Fibroblast of lung (primary cell): ENCODE measurements at places on chromosomes 11 and 22. TPM values are rescaled to one million over a fixed set of nuclear protein-coding genes. Genes with fewer than 3 reads are reported as not detected.

GRCh38 chr11:134711588-134711987, 299.5 kb upstream of the B3GAT1 start:
- DNase-seq, result no peak

DNA sequence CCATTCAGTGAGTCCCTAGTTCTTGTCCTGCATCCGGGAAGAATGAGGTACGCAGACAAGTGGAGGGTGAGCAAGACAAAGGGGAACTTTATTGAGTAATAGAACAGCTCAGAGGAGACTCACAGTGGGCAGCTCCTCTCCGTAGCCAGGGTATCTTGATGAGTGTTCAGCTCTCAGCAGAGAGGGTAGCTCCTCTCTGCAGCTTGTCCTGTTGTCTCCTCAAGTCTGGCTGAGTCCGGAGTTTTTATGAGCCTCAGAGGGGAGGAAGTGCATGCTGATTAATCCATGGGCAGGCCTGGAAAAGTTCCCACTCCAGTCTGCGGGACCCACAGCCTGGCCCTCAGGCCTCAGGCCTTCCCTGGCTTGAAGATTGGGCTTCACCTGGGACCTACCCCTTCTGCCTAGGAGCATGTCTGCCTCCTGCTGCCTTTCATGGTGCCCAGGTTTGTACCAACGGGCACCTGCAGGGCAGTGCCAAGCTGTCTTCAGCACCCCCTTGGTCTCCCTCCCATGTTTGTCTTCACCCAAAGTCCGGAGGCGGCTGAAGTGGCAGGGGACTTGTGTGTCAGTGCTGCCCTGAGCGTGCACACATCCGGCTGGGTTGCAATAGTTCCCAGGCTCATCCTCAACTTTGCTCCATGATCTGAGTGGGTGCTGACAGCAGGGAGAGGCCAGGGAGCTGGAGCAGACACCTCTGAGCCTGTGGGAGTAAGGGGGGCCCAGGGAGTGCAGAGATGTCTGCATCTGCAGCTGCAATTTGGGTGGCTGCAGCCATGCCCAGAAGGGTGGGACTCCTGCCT, 134.2 kb downstream of the LDLRAD3 start:
- no peak for DNase-seq

DNA sequence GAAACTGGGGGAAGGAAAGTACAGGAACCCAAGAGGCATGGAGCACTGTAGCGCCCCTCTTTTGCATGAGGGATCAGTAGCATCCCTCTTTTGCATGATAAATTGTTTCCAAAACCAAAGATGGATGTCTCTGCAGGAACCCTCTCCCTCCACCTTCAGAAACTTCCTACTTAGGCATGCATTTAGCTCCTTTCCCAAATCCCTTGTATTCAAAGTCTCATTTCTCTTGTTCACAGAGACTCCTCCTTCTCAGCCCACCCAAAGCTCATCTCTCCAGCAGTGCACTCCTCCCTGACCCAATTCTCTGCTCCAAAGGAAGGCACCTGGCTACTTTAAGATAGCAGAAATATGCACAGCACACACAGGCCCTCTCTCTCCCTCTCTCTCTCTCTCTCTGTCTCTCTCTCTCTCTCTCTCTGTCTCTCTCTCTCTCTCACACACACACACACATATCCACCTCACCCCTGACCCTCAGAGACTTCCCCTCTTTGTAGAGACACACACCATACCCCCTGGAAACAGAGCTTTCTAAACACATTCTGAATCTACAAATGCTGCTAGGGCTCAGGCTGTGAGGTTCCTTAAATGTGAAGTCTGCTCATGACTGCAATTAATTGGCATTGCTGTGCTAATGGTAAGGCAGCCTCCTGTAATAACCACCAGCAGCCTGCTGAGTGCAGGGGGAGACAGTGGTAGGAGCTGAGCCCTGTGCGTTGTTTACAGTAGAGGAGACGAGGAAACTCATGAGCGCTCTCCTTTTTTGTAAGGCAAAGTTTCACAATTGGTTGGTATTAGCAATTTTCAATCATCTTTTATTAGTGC, 519.6 kb downstream of the NTM start:
- peak; percentile 42 for DNase-seq

- peak; percentile 75 for DNase-seq
Measured at GRCh38 chr11:45847911-45848316, 639 bp downstream of the CRY2 start.

GRCh38 chr22:45359627-45360026, 49.9 kb downstream of the FAM118A start:
- no peak for DNase-seq

- DNase-seq, result no peak
Measured at GRCh38 chr22:21996175-21996720, 13.7 kb upstream of the TOP3B start.

DNA sequence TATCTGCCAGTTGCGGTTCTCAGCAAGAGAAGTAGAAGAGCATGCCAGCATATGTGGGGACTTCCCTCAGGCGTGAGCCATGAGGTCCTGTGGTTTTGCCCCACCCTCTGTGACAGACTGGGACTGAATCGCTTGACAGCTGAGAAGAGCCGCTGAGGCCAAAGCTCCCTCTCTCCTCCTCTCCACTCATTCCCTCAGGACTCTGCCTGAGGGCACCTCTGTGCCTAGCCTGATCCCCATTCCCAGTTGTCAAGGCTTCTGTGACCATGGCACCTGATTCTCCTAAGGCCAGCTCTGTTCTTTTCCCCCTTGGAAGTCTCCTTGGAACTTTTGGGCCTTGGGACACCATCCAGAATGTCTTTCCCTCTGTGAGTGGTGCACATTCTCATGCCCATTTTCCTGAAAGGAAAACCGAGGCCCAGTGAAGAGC, 27.0 kb downstream of the ART5 start:
- DNase-seq, result no peak

DNA sequence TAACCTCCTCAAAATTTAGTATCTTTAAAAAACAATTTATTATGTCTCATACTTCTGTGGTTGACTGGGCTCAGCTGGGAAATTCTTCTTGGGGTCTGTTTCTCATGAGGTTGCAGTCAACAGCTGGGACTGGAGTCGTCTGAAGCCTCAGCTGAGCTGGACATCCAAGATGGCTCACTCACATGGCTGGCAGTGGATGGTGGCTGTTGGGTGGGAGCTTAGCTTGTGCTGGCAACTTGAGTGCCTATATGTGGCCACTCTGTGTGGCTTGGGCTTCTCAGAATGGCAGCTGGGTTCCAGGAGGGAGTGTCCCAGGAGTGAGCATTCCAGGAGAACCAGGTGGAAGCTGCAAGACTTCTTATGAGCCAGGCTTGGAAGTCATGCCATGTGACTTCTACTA, 13.2 kb downstream of the THY1 start:
- no peak for DNase-seq

DNA sequence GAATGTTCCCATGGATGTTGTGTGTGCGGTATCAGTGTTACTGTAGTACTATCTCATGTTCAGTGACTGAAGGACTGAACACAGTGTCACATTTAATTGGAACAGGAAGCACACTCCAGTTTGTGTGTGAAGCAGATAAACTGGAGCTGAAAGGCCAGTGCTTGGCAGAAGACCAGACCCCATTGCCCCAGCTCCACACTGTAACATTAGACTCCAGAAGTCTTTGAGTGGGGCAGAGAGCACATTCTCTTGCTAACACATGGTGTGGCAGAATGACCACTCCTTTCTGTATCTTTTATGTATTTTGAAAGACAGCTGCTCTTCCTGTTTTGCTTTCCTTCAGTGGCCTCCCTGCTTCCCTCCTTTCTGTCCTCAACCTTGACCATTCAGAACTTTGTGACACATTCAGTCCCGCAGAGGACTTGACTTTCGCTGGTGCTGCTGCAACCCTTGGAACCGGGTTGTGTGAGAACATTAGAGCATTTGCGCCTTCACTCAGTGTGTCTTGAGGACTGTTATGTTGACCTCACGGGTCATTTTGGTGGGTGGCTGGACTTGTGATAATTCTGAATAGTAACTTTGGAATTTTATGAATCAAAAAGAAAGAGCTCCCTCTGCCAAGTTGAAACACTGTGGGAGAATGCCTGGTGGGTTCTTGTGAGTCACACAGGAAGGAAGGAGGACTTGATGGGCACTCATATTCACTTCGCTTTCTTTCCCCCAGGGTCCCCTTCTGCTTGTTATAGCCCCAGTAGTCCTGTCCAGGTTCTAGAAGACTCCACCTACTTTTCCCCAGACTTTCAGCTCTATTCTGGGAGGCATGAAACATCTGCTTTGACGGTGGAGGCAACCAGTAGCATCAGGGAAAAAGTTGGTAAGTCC, 26.4 kb downstream of the AMOTL1 start:
- DNase-seq, result peak; percentile 99

- no peak for DNase-seq
Measured at GRCh38 chr11:111633756-111634362, 31.6 kb downstream of the SIK2 start.

GRCh38 chr11:42012271-42012670, 552.8 kb upstream of the LRRC4C start:
- peak; percentile 51 for DNase-seq

- DNase-seq, result peak; percentile 52
Measured at GRCh38 chr11:40306938-40307548, 1152.4 kb downstream of the LRRC4C start.

DNA sequence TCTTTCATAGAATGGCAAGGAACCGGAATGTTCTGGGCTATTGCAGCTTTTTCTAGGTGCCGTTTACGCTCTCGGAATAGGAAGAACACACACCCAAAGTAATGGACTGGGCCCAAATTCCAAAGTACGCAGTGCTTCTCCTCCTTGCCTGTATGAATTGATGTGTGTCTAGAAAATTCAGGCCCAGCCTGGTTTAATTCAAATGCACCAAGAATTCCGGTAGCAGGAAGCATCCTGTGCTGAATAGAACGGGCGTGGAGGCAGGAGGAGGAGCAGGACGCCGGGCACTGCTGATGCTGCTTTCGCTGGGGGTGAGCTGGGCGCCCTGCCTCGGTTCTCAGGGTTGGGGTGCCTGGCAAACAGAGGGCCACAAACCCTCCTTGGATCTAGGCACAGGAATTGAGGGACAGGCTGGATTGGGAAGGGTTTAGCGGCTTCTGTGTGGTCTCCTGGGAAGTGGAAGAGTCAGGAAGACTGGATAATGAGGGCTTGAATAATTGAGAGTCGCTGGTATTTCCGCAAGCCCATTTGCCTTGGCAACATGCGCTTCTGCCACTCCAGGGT, 2.0 kb downstream of the PARVB start:
- DNase-seq, result no peak

GRCh38 chr11:860234-861104, 17.8 kb downstream of the TSPAN4 start:
- no peak for DNase-seq

DNA sequence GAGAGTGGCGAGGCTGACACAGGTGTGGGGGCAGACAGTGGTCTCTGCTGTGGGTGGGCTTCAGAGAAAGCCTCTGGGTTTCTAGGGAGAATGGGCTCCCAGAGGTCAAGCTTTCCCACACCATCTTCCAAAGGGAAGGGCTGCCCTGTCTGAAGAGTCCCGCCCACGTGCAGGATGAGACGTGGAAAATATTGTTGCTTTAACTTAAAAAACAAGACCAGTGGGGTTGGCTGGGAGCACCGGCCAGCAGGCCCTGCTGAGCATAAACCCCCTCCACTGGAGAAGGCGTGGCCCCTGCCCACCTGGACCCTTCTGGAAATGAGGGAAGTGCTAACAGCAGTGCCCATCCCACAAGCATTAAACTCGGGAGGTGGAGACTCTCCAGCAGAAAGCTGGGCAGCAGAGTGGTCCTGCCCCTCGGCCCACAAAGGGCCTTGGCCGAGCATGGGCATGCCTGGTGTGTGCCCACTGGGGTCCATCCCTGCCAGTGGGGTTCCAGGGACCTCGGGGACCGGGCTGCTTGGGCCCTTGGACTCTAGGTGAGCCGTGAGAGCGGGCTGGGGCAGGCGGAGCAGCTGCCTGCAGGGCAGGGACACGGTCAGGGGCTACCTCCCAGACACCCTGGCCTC, 15.4 kb downstream of the SELENOO start:
- no peak for DNase-seq

- no peak for DNase-seq
Measured at GRCh38 chr11:46120346-46121300, 631 bp downstream of the PHF21A start.

DNA sequence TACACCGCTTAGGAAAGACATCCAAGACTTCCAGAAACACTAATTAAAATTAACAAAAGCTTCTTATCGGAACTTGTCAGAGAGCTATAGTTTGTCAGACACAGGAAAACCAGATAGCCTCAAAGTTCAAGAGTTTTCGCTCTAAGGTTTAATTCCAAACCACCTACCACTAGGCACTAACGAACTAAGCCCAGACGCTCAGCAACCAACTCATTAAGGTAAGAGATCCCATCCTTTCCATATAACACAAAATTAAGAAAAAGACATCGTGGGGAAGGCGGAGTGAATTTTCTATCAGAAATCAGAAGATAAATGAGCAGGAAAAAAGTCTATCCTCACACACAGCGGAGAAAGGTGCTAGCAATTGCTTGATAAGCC, 382 bp downstream of the IMMP1L start:
- DNase-seq, result no peak

GRCh38 chr11:88508418-88508758, 170.9 kb upstream of the CTSC start:
- DNase-seq, result no peak

- no peak for DNase-seq
Measured at GRCh38 chr22:44426981-44427380, 71.1 kb downstream of the RTL6 start.

DNA sequence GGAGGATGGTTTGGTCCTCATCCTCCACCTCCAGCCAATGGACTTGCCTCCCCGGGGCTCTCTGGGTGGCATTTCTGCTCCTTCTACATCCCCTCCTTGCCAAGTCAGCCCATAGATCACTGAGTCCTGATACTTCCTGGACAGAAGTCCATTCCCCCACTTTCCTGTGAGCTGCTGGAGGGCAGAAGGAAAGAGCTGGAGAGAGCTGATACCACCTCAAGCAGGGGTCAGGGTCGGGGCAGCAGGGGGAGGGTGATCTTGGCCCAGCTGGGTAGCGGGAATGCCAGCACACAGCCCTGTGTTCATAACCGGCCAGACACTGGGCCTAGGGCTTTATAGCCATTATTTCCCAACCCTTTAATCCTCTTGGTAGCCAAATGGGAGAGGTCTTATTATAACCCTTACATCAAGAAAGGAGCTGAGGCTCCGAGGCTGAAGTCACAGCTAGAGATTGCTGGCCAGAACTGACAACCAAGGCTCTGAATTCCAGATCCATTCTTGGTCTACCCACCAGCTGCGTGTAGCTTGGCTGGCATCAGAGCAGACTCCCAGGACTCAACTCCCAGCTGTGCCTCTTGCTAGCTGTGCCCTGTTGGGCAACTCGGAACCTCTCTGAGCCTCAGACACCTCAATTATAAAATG, 39.9 kb downstream of the CD6 start:
- no peak for DNase-seq

GRCh38 chr22:37186228-37186996, 1.6 kb downstream of the C1QTNF6 start:
- peak; percentile 90 for DNase-seq

DNA sequence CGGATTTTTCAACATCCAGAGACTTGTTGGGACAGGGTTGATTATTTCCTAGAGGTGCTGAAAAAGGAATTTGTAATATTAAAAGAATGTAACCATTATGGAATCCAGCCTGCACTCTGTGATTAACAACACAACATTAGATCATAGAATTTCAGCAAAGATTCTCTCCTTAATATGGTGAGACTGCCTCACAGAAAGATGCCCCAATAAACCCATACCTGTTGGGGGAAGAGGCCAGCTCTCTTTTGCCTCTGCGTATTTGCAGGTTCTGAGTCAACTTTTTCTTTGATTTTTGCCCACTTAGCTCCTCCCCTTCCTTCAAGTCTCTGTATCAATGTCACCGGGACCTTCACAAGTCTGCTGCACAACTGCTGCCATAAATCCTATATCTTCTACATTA, 12.4 kb upstream of the MTMR3 start:
- no peak for DNase-seq

The CELSR1 gene
- 1.8 and 2.1 TPM in 2 replicates for total RNA-seq

The UQCC3 gene
- 12.1 and 14.0 TPM in 2 replicates for total RNA-seq

The CHRDL2 gene
- not detected in 2 replicates for total RNA-seq

The C22orf15 gene
- 2.5 and 3.9 TPM in 2 replicates for total RNA-seq

The MCHR1 gene
- 0.51 and 0.99 TPM in 2 replicates for total RNA-seq

The NLRP10 gene
- total RNA-seq, result 0.26 and 9.6 TPM in 2 replicates

The MOGAT2 gene
- total RNA-seq, result not detected in 2 replicates
